ENCODE measurements at places on chromosomes 6 and 20.

DNA sequence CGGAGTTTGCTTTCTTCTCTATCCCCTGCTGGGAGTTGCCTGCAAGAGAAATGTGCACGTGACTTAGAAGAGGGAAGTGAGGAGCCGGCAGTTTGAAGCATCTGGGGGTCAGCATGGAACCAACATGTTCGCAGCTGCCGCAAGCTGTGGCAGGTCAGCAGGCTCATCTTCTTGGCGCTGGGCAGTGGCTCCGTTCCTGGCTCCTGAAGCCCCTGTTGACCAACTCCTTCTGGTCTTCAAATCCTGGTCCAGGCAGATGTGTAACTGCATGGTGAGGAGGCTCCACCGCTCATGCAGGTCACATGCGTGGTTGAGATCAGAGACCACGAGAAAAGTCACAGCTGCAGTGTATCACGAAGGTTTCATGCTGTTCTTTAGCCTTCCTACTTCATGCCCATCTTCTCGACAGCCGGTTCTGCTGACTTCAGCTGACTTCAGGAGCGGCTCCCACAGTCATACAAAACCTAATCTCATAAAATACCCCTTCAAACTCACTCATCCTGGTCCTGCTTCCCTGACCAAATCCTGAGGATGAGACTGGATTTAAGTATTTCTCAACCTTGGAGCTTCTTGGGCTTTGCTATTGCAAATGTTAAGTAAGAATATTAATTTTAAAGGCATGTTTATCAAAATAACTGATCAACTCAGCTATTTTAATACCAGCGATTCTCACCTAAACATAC lies 44.9 kb upstream of the BCAS1 start:
- no peaks in the 10 kb centered on the region for H3K36me3 ChIP-seq
- DNase-seq = no peak
- no peak overlapping the region for H3K4me3 ChIP-seq
- H3K4me1 ChIP-seq = no peaks in the 10 kb centered on the region
- H3K27me3 ChIP-seq = no peaks in the 10 kb centered on the region

DNA sequence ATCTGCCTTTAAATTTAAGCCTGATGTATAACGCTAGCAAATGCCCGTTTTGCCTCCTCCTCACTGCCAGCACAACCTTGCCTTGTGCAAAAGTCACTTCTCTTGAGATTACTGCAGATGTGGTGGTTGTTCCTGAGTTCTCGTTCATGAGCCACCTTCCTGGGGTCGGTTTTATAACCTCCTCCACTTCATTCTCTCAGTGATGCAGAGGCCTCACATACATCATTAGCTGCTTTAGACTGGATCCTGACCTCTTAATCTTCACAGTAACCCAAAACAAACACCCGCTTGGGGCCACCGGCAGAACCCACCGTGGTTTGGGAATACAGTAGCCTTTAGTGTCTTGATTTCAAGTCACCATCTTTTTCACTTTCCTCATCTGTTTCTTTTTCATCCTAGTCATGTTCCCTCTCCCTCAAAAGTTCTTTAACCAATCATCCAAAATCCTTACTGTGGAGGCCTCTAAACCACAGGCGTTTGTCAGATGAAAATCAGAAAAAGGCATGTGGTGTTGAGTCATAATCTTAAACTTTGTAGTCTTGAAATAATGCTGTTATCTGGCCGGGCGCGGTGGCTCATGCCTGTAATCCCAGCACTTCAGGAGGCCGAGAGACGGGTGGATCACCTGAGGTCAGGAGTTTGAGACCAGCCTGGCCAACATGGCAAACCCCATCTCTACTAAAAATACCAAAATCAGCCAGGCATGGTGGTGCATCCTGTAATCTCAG lies 430.3 kb upstream of the SOX4 start:
- no peak overlapping the region for H3K4me3 ChIP-seq
- peak; percentile 93 for DNase-seq
- H3K4me1 ChIP-seq = peaks cover 7% of the 10 kb centered on the region
- H3K27ac ChIP-seq = peak overlapping the region; percentile 53
- H3K36me3 ChIP-seq = no peaks in the 10 kb centered on the region
- no peaks in the 10 kb centered on the region for H3K27me3 ChIP-seq

- H3K36me3 ChIP-seq = no peaks in the 10 kb centered on the region
- no peaks in the 10 kb centered on the region for H3K4me1 ChIP-seq
These were observed 464.5 kb upstream of the MARCKS start for GRCh38 chr6:113392551-113393055.

GRCh38 chr6:154920495-154921200 lies 74.5 kb upstream of the TIAM2 start:
- peaks cover 14% of the 10 kb centered on the region for H3K4me1 ChIP-seq
- DNase-seq = peak; percentile 58
- no peak overlapping the region for H3K4me3 ChIP-seq
- no peaks in the 10 kb centered on the region for H3K27me3 ChIP-seq

DNA sequence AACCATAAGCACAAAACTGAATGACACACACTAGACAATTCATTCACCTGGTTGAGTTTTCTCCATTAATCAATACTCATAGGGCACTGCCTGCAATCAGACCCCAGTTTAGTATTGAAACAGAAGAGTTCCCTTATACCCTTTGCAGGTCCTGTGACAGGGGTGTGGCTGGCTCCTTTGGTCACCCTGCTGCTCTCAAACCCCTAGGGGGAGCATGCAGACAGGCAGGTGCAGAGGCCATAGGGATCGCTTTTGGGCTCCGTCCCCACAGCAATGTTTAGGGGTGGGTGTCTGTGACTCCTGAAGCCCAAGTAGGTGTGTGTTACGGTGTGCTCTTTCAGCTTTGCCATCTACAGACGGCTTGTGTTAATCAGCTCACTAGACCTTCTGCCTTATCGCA lies 210.4 kb downstream of the CENPW start:
- no peak for DNase-seq
- no peak overlapping the region for H3K27ac ChIP-seq
- no peak overlapping the region for H3K4me3 ChIP-seq
- H3K36me3 ChIP-seq = no peaks in the 10 kb centered on the region

DNA sequence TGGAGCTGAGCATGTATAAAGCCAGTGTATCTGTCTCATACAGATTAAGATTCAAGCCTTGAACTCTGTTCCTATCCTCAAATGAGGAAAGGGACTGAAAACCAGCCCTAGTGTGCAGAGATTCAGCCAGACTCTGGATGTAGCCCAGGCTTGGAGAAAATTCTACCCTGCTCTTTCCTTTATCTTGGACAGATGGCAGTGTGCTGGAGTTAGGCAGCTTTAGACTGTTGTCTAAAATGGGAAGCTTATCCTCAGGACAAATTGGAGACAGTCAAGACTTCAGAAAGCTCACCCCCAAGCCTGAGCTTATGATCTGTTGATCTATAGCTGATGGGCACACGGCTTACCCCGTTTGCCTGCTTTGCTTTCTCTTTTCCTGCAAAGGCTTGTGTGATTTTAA lies 1057.6 kb downstream of the KIF16B start:
- H3K27me3 ChIP-seq = no peaks in the 10 kb centered on the region
- no peak for DNase-seq
- H3K4me3 ChIP-seq = no peak overlapping the region

DNA sequence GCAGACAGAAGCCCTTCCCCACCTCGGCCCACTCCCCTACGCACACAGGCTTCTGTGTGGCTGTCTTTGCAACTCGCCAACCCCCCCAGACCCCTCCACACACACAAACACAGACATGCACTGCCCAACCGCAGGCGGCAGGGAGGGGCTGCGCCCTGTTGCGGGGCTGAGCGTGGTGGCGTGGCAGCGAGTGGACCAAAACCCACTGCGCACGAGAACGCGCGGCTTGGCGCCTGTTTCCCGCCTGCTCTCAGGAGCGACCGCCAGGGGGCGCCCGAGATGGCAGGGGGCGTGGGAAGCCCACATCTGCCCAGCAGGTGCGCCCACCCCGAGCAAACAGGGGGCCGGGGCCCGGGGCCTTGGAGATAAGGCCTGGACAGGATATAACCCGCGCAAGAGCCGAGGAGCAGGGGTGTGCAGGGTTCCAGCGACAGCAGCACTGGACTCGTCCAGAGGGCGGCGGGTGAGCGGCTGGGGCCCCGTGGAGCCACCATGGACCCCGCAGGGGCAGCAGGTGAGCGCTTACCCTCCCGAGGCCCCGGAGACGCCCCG lies at the start of gene RBPJL:
RBPJL (plus strand) TSS at position 410 of the 552 bp plus-strand sequence; CDS start at position 493, 83 bp downstream.
- peaks cover 32% of the 10 kb centered on the region for H3K27me3 ChIP-seq
- H3K4me1 ChIP-seq = no peaks in the 10 kb centered on the region
- H3K36me3 ChIP-seq = no peaks in the 10 kb centered on the region
- H3K4me3 ChIP-seq = no peak within 1 kb of the TSS

DNA sequence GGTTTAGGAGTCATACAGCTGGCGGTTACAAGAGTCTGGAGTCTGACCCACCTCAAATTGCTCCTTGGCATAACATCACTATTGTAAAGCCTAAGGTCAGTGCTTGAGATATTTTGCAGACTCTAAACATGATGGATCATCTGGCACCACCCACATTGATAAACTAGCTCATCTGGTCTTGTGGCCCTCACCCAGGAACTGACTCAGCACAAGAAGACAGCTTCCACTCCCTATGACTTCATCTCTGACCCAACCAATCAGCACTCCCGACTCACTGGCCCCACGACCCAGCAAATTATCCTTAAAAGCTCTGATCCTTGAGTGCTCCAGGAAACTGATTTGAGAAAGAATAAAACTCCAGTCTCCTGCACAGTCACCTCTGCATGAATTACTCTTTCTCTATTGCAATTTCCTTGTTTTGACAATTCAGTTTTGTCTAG lies 115.9 kb downstream of the CD24 start:
- H3K36me3 ChIP-seq = no peaks in the 10 kb centered on the region
- H3K4me1 ChIP-seq = peaks cover 8% of the 10 kb centered on the region
- no peak overlapping the region for H3K4me3 ChIP-seq
- H3K27me3 ChIP-seq = no peaks in the 10 kb centered on the region
- DNase-seq = peak; percentile 92

- no peaks in the 10 kb centered on the region for H3K27me3 ChIP-seq
- no peak for DNase-seq
- no peak overlapping the region for H3K4me3 ChIP-seq
These were observed 59.8 kb upstream of the RREB1 start for GRCh38 chr6:7047966-7048365.

DNA sequence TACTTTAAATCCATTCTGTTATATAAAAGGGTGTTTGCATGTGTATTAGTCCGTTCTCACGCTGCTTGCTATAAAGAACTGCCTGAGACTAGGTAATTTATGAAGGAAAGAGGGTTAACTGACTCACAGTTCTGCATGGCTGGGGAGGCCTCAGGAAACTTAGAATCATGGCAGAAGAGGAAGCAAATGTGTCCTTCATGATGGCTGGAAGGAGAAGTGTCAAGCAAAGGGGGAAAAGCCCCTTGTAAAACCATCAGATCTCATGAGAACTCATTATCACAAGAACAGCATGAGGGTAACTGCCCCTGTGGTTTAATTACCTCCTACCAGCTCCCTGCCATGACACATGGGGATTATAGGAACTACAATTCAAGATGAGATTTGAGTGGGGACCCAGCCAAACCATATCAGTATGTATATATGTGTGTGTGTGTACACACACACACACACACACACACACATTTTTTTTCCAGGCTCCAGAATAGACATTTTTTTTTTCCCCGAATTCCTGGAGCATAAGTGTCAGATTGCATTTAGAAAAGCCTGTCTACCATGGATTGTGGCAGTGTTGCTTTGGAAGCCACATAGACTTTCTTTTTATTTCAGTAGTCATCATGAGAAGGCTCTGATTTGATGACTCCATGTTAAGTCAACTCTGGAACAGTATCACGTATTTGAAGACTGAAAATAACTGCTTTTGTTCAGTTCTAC lies 31.5 kb downstream of the KDM1B start:
- no peak overlapping the region for H3K4me3 ChIP-seq
- H3K27ac ChIP-seq = no peak overlapping the region
- H3K36me3 ChIP-seq = no peaks in the 10 kb centered on the region
- no peaks in the 10 kb centered on the region for H3K4me1 ChIP-seq

DNA sequence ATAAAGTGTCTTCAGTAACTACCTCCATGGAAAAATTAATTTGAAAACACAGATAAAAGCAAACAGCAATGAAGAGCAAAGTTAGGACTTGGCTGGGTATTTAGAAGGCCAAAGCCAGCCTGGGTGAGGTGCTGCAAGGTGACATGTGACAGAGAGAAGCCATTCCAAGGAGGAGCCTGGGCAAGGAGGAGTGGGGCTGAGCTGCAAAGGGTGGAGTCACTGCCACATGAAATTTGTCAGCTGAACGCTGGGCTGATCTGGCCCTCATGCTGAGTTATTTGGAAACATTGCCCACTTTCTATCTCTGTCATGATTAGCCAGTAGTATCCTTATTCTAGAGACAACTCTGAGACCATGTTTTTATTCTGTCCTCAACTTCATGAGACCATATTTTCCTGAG lies 76.3 kb downstream of the PERP start:
- no peak overlapping the region for H3K27ac ChIP-seq
- no peak overlapping the region for H3K4me3 ChIP-seq
- no peaks in the 10 kb centered on the region for H3K27me3 ChIP-seq

GRCh38 chr20:25521382-25521781 lies 63.9 kb downstream of the NINL start:
- H3K4me3 ChIP-seq = no peak overlapping the region
- peaks cover 16% of the 10 kb centered on the region for H3K4me1 ChIP-seq
- no peaks in the 10 kb centered on the region for H3K36me3 ChIP-seq

GRCh38 chr20:20237093-20237959 lies 130.6 kb upstream of the INSM1 start:
- H3K27ac ChIP-seq = no peak overlapping the region
- no peaks in the 10 kb centered on the region for H3K27me3 ChIP-seq
- H3K4me1 ChIP-seq = no peaks in the 10 kb centered on the region
- H3K4me3 ChIP-seq = no peak overlapping the region
- H3K36me3 ChIP-seq = no peaks in the 10 kb centered on the region

- no peak for DNase-seq
- no peaks in the 10 kb centered on the region for H3K36me3 ChIP-seq
- H3K27ac ChIP-seq = no peak overlapping the region
- H3K4me1 ChIP-seq = no peaks in the 10 kb centered on the region
These were observed 938.5 kb downstream of the TBC1D32 start for GRCh38 chr6:120395784-120396183.

- H3K4me1 ChIP-seq = no peaks in the 10 kb centered on the region
- H3K36me3 ChIP-seq = no peaks in the 10 kb centered on the region
- no peak overlapping the region for H3K4me3 ChIP-seq
- DNase-seq = no peak
- H3K27ac ChIP-seq = no peak overlapping the region
- peaks cover 3% of the 10 kb centered on the region for H3K27me3 ChIP-seq
These were observed 119.3 kb downstream of the RNASET2 start for GRCh38 chr6:166836785-166837718.

- H3K4me1 ChIP-seq = no peaks in the 10 kb centered on the region
- H3K27ac ChIP-seq = no peak overlapping the region
- H3K4me3 ChIP-seq = no peak overlapping the region
- no peaks in the 10 kb centered on the region for H3K27me3 ChIP-seq
- no peak for DNase-seq
These were observed 222.2 kb upstream of the STXBP5 start for GRCh38 chr6:146981981-146982380.

- no peaks in the 10 kb centered on the region for H3K4me1 ChIP-seq
- no peak for DNase-seq
- no peak overlapping the region for H3K27ac ChIP-seq
- no peaks in the 10 kb centered on the region for H3K36me3 ChIP-seq
- no peaks in the 10 kb centered on the region for H3K27me3 ChIP-seq
These were observed 83.9 kb upstream of the DUSP22 start for GRCh38 chr6:208364-208763.

Data from astrocyte (in vitro differentiated cells and primary cell).